ENCODE measurements at places on chromosomes 11 and 22.

GRCh38 chr22:19505735-19506126, 18.5 kb downstream of the CLDN5 start:
- DNase-seq, result no peak

GRCh38 chr11:45926536-45927331, 4.3 kb downstream of the LARGE2 start:
- no peak for DNase-seq

DNA sequence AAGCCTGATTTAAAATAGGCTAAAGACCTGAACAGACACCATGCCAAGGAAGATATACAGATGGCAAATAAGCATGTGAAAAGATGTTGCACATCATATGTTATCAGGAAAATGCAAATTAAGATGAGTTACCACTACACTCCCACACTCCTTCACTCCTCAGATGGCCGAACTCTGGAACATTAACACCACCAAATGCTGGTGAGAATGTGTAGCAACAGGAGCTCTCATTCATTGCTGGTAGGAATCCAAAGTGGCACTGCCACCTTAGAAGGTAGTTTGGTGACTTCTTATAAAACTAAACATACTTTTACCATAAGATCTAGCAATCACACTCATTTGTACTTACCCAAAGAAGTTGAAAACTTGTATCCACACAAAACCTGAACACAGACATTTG, 2047.3 kb downstream of the LRRC4C start:
- no peak for DNase-seq

- DNase-seq, result no peak
Measured at GRCh38 chr11:1826552-1827094, 8.2 kb upstream of the SYT8 start.

DNA sequence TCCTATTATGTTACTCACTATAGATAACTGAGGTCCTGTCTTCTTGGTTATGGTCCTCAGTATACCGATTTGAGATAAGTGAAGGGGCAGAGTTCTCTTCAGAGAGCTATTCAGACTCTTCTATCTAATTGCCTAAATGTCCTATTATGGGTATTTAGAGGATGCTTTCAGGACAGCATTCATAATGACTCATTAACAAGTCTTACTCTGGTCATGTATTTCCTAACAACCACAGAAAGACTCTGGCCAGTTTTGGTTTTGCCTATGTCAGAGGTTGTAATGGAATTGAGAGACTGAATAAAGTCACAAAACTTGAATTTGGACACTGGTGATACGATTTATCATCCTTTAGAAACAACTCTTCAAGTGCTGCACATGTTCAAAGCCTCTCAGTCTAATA, 1233.0 kb downstream of the JRKL start:
- DNase-seq, result no peak

DNA sequence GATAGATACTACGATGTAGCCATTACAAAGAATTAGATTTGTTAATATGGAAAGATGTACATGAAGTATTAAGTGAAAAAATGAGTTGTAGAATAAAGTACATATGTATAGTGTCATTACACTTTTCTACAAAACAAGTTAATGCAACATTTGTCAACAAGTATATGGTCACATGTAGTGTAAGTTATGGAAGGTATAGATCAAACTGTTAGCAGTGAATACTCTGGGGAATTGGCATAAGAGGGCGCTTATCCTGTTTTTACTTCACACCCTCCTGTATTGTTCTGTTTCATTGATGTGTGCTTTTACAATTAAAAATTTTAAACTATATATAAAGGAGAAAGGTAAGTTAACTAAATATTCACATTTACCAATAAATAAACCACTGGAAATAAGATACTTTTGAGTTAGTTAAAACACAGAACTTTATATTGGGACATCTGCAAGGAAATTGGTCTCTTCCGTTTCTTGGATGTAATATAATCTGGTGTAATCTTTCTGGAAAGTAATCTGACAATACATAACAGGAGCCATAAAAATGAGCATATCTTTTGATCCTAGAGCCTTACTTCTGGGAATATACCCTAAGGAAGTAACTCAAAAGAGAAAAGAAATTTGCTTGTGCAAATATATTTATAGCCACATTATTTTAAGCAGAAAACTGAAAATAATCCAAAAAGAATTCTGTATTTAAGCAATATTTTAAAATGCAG, 34.5 kb downstream of the CSTPP1 start:
- DNase-seq, result no peak

DNA sequence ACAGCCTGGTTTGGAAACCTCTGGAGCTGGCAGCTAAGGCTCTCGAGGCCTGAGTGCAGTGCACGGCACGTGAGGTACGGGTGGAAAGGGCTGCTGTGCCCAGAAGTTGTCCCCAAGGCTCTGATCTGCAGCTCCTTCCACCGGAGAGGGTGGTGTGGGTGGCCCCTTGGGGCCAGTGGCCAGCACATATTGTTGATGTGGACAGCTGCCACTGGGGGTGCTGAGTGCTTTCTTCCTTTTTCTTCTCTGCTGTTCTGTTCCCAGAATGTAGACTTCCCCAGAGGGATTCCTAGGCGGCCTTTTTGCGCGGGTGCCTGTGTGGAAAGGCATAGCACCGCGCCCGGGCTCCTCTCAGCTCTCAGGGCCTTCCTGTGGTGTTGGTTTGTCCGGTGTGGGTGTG, 1476.5 kb downstream of the TBC1D22A start:
- DNase-seq, result no peak

GRCh38 chr22:24030186-24030702, 19.1 kb downstream of the CABIN1 start:
- DNase-seq, result no peak

DNA sequence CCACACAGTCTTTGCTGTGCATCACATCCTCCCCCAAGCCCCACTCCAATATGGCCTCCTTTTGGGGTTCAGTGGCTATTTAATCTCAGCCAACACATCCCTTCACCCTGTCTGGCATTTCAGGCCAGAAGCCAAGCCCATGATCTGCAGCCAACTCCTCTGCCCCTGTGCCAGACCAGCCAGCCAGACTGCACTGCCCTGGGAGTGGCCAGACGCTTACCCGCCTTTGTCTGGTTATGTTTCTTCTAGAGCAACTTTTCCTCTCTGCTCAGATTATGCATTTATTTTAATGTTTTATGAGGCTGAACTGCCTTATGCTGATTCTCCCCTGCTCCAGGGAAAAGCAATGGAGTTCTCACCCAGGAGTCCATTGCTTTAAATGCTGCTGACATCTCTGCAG, 206.7 kb upstream of the TBCEL start:
- no peak for DNase-seq
